ENCODE measurements at places on chromosomes 13 and 19.

GRCh38 chr13:43545317-43545874 lies 241.4 kb downstream of the ENOX1 start:
- DNase-seq = no peak

GRCh38 chr13:109919715-109920375 lies 133.5 kb upstream of the IRS2 start:
- no peak for DNase-seq

DNA sequence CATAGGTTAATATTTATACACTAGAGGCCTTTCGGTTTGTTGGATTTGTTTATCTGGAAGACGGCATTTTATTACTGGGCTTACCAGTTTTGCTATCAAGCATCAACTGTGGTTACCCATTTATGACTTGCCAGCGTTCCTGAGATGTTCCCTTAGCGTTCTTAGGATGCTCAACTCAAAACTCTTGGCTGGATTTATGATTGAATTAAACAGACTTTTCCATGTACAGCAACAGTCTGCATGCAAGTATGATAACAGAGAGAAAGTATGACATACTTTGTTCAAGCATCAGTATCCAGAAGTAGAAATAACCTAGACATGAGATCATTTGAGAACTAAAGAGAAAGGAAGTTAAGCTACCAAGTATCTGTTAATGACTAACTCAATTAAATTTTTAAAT lies 29.9 kb upstream of the RNF113B start:
- DNase-seq = no peak

GRCh38 chr13:68713394-68713793 lies 1394.2 kb upstream of the ATXN8OS start:
- no peak for DNase-seq

DNA sequence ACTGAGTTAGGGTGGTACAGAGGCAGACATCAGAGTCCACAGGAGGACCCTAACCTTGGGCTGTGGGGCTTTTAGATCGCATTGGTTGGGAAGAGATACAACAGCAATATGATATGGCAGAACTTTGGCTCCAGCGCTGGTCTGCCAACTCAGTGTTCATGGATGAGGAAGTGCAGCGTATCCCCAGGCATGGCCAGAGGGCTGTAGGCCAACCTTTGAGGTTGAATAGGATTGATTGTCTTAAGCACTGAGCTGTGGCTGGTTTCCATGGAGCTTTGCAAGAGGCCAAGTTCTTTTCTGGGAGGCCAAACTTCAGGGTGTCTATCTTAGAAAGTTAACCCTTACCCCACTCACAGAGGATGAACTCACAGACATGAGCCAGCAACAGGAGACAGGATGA lies 144.1 kb upstream of the TMTC4 start:
- no peak for DNase-seq

- no peak for DNase-seq
These were observed 32.5 kb upstream of the TFDP1 start for GRCh38 chr13:113552079-113552478.

GRCh38 chr13:109009756-109010155 lies 380.3 kb downstream of the MYO16 start:
- DNase-seq = no peak

GRCh38 chr13:113562085-113562749 lies 22.3 kb upstream of the TFDP1 start:
- DNase-seq = peak; percentile 71

DNA sequence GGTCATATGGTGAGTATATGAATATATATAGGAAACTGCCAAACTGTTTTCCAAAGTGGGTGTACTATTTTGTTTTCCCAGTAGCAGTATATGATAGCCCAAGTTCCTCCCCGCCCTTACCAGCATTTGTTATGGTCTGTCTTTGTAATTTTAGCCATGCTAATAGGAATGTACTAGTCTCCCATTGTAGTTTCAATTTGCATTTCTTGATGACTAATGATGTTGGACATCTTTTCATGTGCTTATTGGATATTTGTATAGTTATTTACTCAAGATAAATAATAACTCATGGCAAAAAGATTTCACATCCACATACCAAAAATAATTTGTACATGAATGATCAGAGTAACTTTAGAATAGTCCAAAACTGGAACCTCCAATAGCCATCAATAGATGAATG lies 75.3 kb upstream of the SERP2 start:
- DNase-seq = no peak

- DNase-seq = no peak
These were observed 3.5 kb downstream of the HS6ST3 start for GRCh38 chr13:96093296-96094006.

GRCh38 chr19:11659612-11660011 lies 62.3 kb downstream of the ZNF627 start:
- DNase-seq = no peak

DNA sequence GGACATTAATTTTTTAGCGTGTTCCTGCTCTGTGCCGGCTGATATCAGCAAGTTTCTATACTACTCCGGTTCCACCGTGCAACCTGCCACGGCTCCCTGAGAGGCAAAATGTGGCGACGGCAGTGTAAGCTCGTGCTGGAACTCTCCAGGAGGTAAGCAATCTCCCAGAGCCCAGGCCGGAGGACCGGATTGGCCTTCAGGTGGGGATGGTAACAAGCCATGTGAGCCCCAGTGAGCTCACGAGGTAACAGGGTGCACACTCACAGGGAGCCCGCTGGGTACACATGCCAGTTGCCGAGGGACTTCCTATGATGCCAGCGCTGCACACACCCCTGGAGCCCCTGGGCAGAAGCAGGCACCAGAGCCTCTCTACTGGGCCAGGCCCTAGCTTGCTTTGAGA lies 38.5 kb downstream of the NAXD start:
- no peak for DNase-seq

DNA sequence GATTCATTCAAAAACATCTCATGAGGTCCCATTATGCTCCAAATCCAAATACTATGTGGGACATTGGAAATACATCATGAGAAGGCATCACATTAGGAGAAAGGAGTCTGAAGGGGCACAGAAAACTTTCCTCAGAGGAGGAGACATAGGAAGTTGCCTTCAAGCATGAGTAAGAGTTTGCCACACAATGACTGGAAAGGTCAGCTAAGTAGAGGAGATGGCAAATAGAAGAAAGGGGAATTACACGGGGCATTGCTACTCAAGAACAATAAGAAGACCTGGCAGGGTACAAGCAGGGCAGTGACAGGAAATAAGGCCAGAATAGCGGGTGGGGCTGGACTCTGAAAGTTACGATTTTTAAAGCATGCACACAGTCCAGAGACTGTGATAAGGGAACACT lies 231.6 kb downstream of the SPRY2 start:
- DNase-seq = no peak

- DNase-seq = no peak
These were observed 197.2 kb downstream of the NUFIP1 start for GRCh38 chr13:44792096-44792495.

- DNase-seq = no peak
These were observed 686 bp downstream of the LENG8 start for GRCh38 chr19:54449701-54450069.

DNA sequence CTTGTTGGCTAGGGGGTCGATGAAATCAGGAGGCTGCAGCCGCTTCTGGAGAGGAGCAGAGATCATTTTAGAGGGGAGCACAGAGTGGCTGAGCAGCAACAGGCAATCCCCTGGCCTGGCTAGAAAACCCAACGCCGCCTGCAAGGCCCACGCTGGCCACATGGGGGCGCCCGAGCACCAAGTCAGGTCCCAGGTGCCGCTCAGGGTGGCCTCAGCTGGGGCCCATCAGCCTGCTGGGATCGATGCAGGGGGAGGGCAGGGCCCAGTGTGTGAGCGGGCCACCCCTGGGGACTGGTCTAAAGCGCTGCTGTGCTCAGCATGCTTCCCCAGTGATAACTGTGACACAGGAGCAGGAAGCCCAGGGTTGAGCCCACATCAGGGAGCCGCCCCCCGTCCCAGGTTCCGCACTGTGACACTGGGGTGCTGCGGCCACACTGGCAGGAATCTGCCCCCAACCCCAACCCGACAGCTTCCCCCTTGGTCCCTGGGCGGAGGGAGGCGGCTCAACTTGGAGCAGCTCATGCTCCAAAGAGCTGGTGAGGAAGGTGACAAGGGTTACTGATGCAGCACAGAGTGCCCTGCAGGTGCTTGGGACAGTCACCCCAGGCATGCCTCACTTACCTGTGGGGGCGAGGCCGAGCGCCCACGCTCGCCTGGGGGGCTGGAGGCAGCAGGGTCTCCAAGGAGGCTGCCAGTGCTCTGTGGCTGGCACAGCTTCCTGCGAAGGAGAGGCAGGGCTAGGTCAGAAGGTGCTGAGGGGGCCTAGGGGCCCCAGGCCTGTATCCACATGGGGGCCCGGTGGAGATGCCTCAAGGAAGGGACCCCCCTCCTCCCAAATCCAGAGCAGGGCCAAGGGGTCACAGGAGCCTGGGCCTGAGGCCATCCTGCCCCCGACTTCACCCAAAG lies 13.3 kb upstream of the ISYNA1 start:
- DNase-seq = peak; percentile 97

DNA sequence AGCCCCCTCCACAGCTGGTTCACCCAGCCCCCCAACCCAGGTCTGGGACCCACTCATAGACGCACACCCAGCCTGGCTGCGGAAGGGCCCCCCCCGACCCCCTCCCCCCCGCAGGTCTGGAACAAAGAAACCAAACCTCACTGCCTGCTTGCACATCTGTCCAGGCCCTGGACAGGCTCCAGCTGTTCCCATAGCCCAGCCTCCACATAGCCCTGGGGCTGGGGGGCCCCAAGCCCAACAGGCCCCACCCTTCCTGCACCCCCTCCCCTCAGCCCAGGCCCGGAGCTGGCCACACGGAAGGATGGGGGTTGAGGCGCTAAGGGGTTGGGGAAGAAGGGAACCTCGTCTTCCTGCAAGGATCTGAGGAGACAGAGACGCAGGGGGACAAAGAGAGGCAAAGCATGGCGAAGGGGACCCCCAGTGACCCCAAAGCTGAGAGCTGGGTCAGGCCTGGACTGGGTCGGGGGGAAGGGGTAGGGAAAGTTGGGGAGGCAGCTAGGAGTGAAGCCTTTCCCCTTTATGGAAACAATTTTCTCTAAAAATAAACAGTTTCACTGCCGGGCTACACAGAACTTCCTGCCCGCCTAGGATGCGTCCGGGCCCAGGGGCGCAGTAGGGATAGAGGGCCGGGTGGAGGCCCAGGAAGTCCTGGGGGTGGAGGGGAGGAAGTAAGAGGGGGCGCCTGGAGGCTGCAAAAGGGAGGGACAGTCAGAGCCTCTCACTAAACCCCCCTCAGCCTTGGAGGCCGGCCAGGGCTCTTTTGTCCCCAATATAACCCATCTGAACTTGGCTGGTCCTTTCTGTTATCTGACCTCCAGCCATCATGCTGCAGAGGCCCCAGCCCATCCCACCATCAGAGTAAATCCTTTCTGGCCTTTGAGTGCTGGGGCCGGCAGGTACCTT lies 2.4 kb downstream of the KANK2 start:
- DNase-seq = no peak

GRCh38 chr19:2270157-2270422 lies 11.9 kb downstream of the PEAK3 start:
- DNase-seq = peak; percentile 60

- no peak for DNase-seq
These were observed 66.1 kb upstream of the C1QTNF9 start for GRCh38 chr13:24243302-24243701.

GRCh38 chr13:26019251-26019650 lies 32.6 kb downstream of the SHISA2 start:
- DNase-seq = no peak

GRCh38 chr13:72149701-72150100 lies 282.7 kb upstream of the DACH1 start:
- DNase-seq = no peak

DNA sequence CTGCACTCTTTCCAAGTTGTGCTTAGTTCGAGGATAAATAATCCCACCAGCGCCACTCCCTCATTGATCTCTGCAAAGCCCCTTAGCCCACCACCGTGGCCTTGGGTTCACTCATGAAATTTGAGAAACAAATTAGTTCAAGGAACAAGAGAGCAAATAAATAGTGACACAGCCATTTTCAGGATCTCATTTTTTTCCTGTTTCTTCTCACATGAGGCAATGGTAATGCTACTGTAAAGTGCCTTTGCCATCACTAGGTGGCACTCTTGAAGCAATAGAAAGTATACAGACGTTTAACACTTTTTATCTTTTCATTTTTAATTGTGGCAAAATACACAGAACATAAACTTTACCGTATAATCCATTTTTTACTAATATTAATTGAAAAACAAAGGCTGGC lies 76.8 kb upstream of the ZNF835 start:
- DNase-seq = no peak

GRCh38 chr13:61935710-61936109 lies 520.1 kb upstream of the PCDH20 start:
- DNase-seq = no peak

- peak; percentile 24 for DNase-seq
These were observed 41.7 kb upstream of the ZNF91 start for GRCh38 chr19:23436944-23437343.

DNA sequence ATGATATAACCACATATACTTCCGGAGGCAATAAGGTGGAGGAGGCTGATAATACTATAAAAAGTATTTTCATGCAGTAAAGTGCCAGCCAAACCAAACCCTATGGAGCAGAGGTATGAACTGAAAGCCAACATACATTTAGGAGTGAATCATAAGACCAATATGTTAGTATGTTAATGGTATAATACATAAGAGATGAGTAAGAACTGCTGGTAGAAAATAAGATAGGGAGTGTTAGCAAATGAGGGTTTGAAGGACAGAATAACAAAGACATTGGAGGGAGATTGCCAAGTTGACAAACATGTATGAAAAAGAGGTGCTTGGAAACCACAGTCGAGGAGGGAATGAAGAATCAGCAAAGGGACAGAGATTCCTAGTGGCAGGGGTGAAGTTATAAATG lies 10.8 kb downstream of the ENOX1 start:
- DNase-seq = no peak

DNA sequence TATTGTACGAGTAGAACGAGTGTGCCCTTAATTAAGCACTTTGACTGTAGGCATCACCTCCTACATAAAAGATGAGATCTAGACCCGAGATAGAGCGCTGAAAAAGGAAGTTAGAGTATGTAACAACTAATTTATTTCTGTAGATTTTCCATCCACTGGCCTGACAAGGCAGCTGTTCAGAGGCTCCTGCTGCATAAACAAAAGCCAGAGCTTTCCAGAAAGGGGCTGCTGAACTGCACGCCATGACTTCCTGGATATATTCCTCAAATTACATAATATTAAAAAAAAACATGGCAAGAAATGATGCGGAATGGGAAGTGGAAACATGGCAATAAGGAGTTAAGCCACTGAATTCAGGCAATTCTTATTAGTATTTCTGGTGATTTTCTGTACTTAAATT lies 89.7 kb downstream of the AKAP11 start:
- no peak for DNase-seq

Measured in stimulated activated CD8-positive, alpha-beta memory T cell treated with anti-CD3 and anti-CD28 coated beads, Interleukin-4, amount 100 ng/mL, for 48 hours (primary cell).